ENCODE measurements at places on chromosomes 16 and 17. TPM values are rescaled to one million over a fixed set of nuclear protein-coding genes. Genes with fewer than 3 reads are reported as not detected.

The NACA2 gene
- total RNA-seq: not detected

DNA sequence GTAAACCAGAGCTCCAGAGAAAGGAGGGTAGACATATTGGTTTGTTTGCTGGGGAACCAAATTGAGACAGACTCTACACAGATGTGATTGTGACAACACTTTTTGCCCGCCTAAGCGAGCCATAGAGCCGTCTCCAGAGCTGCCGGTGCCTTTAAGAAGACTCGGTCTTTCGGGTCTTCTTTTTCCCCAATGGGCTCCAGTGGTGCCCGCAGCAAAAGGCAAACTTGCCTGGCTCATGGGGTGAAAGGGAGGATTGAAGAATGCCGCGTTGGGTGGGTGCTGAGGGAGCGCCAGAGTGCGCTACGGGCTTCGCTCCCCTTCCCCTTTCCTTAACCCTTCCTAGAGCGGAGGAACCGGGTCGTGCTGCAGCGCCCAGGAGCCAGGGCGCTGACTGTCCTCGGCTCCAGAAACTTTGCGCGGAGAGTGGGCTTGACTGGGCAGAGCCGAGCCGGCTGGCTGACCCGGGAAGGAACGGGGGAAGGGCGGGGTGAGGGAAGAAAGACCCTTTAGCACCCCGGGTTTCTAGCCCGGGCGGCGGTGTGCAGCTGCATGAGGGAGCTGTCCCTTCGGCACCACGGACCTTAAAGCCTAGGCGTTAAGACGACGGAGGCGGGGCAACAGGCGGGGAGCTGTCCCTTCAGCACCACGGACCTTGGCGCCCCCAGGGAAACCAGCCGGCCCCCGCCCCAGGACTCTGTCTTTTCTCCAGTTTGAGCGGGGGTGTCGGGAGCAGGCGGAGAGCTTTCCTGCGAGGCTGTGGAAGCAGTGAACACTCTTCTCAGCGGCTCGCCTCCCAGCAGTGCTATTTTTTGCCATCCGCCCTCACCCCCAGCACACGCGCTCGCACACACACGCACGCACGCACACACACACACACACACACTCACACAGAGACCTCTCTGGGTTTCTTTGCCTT lies at the start of gene CACNG3:
Gene CACNG3 (plus strand): TSS at position 880 of the 916 bp plus-strand sequence. CDS start 420 bp downstream, outside the sequence.
- no peak for DNase-seq
- peaks cover 100% of the 10 kb centered on the region for H3K27me3 ChIP-seq
- no peaks in the 10 kb centered on the region for H3K4me1 ChIP-seq
- H3K27ac ChIP-seq: no peak within 1 kb of the TSS
- H3K36me3 ChIP-seq: no peaks in the 10 kb centered on the region

The C1QTNF8 gene
- total RNA-seq: not detected

DNA sequence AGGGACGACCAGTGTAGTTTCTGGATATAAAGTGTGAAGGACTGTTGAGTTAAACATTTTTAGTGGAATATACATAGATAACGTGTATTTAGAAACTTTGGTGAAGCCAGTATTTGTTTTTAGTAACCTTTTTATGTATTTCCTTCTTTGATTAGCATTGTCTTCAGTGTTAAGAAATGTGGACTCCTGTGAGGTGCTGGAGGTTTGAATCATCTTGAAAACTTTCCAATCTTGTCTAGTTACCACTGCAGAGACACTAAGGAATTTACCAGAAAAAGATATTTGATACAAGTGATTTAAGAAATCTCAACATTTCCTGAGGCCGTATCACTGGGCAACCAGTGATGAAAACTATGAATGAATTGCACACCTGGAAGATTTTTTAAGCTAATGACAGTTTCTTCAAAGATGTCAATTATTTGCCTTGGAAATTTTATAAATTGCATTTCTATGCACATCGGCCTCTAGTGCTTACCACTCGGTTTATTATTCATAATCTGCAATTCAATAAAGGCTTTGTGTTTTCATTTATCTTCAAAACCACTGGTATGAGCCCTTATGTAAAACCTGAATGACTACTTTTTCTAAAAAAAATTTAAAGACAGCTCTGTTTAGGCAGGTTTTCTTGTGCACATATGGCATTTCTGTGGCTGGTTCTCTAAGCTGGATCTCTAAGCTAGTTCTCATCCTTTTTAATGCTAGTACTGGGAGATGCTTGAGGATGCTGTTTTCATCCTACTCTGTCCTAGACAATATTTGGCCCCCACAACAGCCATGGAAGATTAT lies 31.4 kb upstream of the ADCY7 start:
- no peaks in the 10 kb centered on the region for H3K27me3 ChIP-seq
- no peak for DNase-seq
- H3K4me1 ChIP-seq: peaks cover 28% of the 10 kb centered on the region
- peak overlapping the region; percentile 79 for H3K27ac ChIP-seq
- peak overlapping the region; percentile 19 for H3K4me3 ChIP-seq

- H3K4me3 ChIP-seq: no peak overlapping the region
- DNase-seq: no peak
- no peak overlapping the region for H3K27ac ChIP-seq
- no peaks in the 10 kb centered on the region for H3K36me3 ChIP-seq
Measured at GRCh38 chr17:14840616-14841231, 424.4 kb downstream of the PMP22 start.

DNA sequence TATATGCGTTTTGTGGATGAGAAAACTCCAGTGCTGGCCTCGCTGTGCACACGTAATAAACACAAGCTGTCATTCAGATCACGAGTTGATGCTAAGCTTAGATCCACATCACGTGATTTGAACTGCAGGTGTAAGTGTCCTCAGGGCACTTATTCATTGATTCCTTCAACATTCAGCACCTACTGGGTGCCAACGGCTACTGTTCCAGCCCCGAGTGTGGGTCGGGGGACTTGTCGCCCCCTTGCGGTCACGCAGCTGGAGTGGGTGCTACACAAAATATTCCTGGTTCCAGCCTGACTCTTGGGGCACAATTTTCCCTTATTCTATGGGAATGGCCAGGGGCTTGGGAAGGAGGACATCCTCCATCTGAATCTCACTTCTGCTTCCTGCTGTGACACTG lies 29.9 kb upstream of the GINS2 start:
- H3K27me3 ChIP-seq: peaks cover 19% of the 10 kb centered on the region
- H3K36me3 ChIP-seq: peaks cover 6% of the 10 kb centered on the region
- H3K27ac ChIP-seq: no peak overlapping the region
- no peak overlapping the region for H3K4me3 ChIP-seq

GRCh38 chr16:83355570-83356218 lies 452.1 kb upstream of the HSBP1 start:
- no peak for DNase-seq
- H3K27ac ChIP-seq: no peak overlapping the region
- no peaks in the 10 kb centered on the region for H3K4me1 ChIP-seq
- H3K27me3 ChIP-seq: no peaks in the 10 kb centered on the region
- no peak overlapping the region for H3K4me3 ChIP-seq

GRCh38 chr17:79630126-79630525 lies 19.3 kb upstream of the RBFOX3 start:
- H3K27ac ChIP-seq: no peak overlapping the region
- no peak overlapping the region for H3K4me3 ChIP-seq
- DNase-seq: no peak
- peaks cover 100% of the 10 kb centered on the region for H3K27me3 ChIP-seq

GRCh38 chr17:861364-861763 lies 79.2 kb downstream of the MRM3 start:
- H3K27ac ChIP-seq: no peak overlapping the region
- H3K4me1 ChIP-seq: no peaks in the 10 kb centered on the region
- no peak for DNase-seq
- H3K27me3 ChIP-seq: no peaks in the 10 kb centered on the region
- peaks cover 4% of the 10 kb centered on the region for H3K36me3 ChIP-seq
- H3K4me3 ChIP-seq: no peak overlapping the region

GRCh38 chr17:27543958-27544349 lies 87.0 kb upstream of the LGALS9 start:
- no peak overlapping the region for H3K27ac ChIP-seq
- H3K4me1 ChIP-seq: no peaks in the 10 kb centered on the region
- H3K4me3 ChIP-seq: no peak overlapping the region
- no peaks in the 10 kb centered on the region for H3K36me3 ChIP-seq
- DNase-seq: no peak

- H3K36me3 ChIP-seq: peaks cover 10% of the 10 kb centered on the region
- H3K27ac ChIP-seq: no peak overlapping the region
- DNase-seq: no peak
- no peaks in the 10 kb centered on the region for H3K4me1 ChIP-seq
Measured at GRCh38 chr17:10681866-10682446, 15.4 kb downstream of the SCO1 start.

GRCh38 chr17:67082107-67082506 lies 37.8 kb downstream of the CACNG1 start:
- no peak overlapping the region for H3K27ac ChIP-seq
- peaks cover 18% of the 10 kb centered on the region for H3K36me3 ChIP-seq
- DNase-seq: no peak
- no peak overlapping the region for H3K4me3 ChIP-seq

DNA sequence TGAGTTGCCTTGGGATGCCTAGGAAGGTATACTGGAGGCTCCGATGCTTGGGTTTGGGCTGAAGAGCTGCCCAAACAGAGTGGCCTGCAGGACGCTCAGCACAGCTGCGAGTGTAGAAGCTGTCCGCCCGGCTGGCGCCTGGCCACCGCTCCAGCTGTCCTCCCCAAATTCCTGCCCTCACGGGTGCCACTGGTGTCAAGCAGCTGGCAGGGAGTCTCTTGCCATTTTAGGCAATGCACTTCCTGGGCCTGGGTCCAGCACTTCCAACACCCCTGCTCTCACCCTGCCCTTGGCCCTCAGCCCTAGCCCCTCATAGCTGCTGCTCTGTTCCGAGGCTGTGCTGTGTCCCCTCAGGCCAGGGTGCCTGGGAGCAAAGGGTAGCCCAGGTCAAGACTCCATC lies 5.2 kb upstream of the PKMYT1 start:
- DNase-seq: no peak
- H3K4me3 ChIP-seq: no peak overlapping the region
- peaks cover 30% of the 10 kb centered on the region for H3K36me3 ChIP-seq
- H3K27ac ChIP-seq: no peak overlapping the region
- no peaks in the 10 kb centered on the region for H3K27me3 ChIP-seq

- no peaks in the 10 kb centered on the region for H3K4me1 ChIP-seq
- no peak overlapping the region for H3K4me3 ChIP-seq
- H3K27me3 ChIP-seq: peaks cover 54% of the 10 kb centered on the region
- DNase-seq: no peak
- no peaks in the 10 kb centered on the region for H3K36me3 ChIP-seq
Measured at GRCh38 chr17:33651686-33652085, 358.6 kb upstream of the ASIC2 start.

DNA sequence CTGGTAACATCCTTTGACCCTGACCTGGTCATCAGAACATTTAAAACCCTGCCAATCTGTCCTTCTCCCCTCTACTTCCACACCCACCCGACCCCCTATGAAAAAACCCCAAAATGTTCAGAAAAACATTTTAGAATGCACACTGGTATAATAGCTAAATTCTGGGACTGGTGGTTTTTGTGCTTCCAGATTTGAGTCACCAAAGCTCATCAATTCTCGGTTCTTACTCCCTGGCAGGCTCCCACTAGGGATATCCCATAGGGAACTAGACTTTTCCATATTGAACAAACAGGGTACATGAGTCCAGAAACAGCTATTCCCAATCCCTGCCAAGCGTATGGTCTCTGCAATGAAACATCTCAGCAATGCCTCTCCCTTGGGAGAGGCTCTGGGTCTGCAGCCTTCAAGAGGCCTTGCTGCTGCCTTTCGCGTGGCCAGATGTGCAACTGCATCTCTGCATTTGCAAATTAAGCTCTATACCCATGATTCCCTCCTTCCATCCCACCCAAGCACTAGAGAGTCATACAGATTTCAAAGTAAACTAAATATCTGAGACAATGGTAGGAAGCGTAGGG lies 67.7 kb downstream of the SMG6 start:
- H3K36me3 ChIP-seq: no peaks in the 10 kb centered on the region
- H3K27ac ChIP-seq: no peak overlapping the region
- no peak for DNase-seq
- H3K27me3 ChIP-seq: no peaks in the 10 kb centered on the region
- no peaks in the 10 kb centered on the region for H3K4me1 ChIP-seq

GRCh38 chr16:86243571-86244154 lies 266.7 kb upstream of the FOXF1 start:
- no peak for DNase-seq
- H3K27me3 ChIP-seq: peaks cover 91% of the 10 kb centered on the region
- H3K4me3 ChIP-seq: no peak overlapping the region
- no peaks in the 10 kb centered on the region for H3K36me3 ChIP-seq
- no peak overlapping the region for H3K27ac ChIP-seq

The DPEP2 gene
- total RNA-seq: not detected

GRCh38 chr16:49055824-49056545 lies 225.7 kb downstream of the CBLN1 start:
- H3K27me3 ChIP-seq: peaks cover 27% of the 10 kb centered on the region
- no peaks in the 10 kb centered on the region for H3K4me1 ChIP-seq
- H3K36me3 ChIP-seq: no peaks in the 10 kb centered on the region
- H3K27ac ChIP-seq: no peak overlapping the region

DNA sequence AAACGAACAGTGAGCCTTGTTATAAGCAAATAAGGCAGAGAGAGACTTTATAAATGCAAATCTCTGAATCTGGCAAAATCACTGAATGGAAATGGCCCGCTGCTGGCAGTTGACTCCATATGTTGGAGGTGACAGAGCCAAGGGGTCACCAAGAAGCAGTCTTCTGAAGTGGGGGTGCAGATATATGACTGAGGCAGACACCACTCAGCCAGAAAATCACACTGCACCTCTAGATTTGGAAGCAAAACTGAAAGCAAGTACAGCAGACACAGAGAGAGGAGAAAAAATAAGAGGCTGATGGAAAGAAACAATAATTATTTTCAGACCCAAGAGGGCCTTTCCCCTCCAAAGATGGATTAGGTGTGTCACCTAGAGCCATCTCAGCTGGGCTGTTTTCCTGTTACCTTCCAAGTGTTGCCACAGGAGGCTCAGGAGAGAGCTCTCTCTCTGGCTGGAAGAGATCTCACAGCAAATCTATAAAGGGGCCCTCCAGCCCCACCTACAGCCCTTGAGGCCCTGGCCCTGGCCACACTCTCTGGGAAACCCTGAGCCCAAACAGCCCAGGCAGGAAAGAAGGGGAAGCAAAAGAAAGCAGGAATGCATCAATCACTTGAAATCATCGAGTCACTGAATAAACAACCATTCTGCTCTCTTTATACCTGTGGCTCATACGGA lies 585.1 kb upstream of the PSMD7 start:
- no peaks in the 10 kb centered on the region for H3K36me3 ChIP-seq
- H3K27ac ChIP-seq: no peak overlapping the region
- H3K27me3 ChIP-seq: peaks cover 58% of the 10 kb centered on the region

DNA sequence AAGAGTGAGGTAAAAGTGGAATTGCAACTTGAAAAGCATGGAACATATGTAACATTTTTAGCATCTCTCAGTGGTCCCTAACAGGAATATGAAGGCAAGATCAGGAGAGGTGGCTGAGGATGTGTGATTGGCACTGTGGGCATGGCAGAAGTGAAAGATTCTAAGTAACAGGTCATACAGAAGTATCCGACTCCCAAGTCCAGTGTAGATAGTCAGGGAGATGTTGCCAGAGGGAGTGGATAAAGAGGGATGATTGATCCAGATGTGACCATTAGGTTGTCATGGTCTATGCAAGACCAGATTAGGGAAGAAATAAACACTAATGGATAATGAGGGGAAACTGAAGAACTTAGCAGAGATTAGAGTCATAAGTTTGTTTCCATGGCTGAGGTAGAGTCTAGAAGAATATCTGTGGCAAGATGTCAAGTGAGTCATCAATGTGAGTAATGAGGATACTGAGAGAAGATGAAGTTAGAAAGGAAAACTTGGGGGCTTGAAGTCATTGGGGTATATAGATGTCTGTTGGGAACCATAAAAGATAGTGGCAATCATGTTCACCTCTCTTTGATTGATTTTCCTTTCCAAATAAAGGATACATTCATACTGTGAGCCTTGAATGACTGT lies 23.9 kb upstream of the CAPNS2 start:
- H3K36me3 ChIP-seq: no peaks in the 10 kb centered on the region
- no peaks in the 10 kb centered on the region for H3K4me1 ChIP-seq
- no peaks in the 10 kb centered on the region for H3K27me3 ChIP-seq
- no peak overlapping the region for H3K27ac ChIP-seq
- no peak for DNase-seq
